ENCODE measurements at places on chromosomes 6 and 20.

DNA sequence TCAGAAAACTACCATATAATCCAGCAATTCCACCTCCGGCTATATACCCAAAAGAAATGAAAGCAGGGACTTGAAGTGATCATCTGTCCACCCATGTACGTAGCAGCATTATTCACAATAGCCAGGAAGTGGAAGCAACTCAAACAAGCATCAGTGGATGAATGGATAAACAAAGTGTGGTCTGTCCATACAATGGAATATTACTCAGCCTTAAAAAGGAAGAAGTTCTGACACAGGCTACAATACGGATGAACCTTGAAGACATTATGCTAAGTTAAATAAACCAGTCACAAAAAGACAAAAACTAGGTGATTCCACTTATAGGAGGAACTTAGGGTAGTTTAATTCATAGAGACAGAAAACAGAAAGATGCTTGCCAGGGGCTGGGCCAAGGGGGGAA, 76.5 kb downstream of the ATP9A start:
- no peak for DNase-seq

- DNase-seq, result no peak
Measured at GRCh38 chr6:166612471-166612881, 14.6 kb downstream of the RPS6KA2 start.

DNA sequence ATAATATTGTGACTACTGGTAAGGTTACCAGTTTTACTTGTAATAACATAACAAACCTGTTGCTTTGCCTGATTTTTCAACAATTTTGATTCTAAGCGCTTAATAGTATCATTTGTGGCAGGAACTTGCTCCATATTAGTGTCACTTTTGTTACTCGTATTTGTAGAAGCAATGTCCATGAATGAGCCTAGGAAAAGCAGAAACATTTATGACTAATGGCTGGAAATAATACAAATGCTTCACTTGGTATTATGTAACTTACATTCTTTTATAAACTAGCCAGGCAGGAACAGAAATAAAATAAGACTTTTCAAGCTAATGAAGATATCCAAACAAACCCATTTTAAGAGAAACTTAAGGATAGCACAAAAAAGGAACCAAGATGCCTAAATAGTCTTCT, 38.9 kb downstream of the MAP3K7 start:
- DNase-seq, result no peak

- DNase-seq, result peak; percentile 93
Measured at GRCh38 chr20:14055127-14055742, 59.9 kb downstream of the MACROD2 start.

DNA sequence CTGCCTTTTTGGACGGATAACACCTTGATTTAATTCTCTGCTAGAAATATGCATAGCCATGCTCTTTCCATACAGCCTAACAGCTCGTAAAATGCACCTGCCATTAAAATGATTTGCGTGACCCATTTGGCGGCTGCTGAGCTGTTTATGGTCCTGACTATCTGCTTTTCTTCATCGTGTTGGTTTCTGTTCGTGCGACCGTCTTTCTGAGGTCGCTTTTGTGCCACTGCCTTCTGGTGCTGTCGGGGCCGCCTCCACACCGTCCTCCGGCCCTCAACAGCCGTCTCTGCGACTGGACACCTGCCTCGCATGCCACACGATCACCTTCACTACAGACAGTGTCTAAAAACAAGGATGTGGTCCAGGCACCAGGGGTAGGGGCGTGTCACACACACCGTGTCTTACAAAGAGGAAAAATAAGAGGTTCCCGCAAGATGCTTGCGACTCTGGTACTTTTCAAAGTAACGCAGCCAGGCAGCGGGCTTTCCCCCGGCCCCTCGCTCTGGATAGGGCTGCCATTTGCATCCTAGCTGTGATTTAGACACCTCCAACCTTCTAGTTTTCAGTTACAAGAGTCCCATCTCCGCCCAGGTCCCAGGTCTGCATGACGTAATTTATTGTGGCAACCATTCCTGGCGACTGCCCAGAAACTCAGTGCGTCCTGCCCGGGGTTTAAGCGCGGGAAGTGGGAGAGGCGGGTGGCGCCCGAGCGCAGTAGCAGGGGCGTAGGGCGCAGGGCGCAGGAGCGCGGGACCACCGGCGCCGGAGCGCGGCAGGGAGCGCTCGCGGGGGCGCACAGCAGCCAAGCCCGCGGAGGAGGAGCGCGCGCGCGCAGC, at the start of gene STMND1:
TSS of gene STMND1 (plus strand) at position 629 of the 836 bp plus-strand sequence. CDS start 208 bp downstream, outside the sequence.
- DNase-seq, result peak; percentile 12

DNA sequence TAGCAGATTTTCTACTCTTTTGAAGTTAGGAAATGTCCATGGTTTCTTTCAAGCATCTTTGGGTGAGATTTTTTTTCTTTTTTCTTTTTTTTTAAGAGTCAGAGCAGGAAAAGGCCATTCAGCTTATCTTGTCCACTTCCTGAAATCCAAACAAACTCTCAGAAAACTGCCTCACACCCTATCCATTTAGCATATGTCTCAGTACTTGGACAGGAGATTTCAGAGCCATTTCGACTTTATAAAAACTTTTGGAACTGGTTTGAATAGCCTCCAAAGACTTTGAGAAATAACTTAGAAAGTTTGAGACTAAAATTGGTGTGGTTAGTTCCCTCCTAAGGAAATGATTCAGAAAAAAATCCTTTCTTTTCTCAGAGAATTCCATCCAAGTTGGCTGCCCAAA, 125.1 kb downstream of the MYLK4 start:
- DNase-seq, result no peak

- peak; percentile 58 for DNase-seq
Measured at GRCh38 chr6:53119349-53119748, 29.3 kb downstream of the GCM1 start.

DNA sequence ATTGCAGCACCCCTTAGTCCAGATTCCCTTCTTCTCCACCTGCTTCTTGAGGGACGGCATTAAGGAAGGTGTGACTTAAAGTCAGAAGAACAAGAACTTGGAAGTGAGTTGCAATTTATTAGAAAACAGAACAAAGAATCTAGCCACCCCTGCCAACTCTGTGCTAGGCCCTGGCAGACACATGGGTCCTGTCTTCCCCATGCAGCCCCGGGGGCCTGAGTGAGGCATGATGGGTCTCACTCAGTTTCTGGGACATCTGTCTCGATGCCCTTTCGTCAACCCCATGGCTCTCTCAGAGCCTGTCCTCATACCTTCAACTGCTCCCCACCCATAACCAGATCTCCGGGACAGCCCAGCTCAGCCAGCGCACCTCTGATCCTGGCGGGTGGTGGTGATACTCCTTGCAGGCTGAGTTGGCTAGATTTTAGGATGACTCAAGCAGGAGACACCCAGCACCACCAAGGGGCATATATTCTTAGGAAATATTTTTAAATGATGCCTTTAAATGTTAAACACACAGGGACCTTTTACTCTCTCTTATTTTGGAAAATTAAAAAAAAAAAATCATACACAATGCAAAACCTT, 143.2 kb upstream of the RNF24 start:
- no peak for DNase-seq

- DNase-seq, result no peak
Measured at GRCh38 chr6:10414756-10415616, at the start of gene TFAP2A. Gene TFAP2A (minus strand): TSS chr6:10415074. CDS start chr6:10414991, 83 bp downstream.

GRCh38 chr20:49534255-49534712, 33.7 kb downstream of the PTGIS start:
- peak; percentile 39 for DNase-seq

DNA sequence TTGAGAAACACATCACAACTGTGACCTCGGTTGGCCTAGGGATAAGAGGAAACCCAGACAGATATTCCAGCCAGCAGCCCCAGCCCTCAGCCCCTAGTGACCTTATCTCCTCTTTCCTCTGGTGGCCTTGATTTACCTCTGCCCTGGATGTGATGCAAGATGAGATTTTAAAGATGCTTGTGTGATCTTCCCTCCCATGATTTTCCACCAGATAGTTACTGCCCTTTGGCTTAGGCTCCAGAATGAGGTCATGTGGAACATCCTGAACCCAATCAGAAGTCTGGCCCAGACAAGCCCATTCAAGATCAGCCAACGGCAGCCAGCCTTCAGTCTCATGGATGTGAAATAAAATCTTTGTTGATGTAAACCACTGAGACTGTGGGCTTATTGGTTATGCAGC, 104.0 kb downstream of the BANF2 start:
- DNase-seq, result no peak

- DNase-seq, result no peak
Measured at GRCh38 chr6:87623248-87623647, 33.3 kb downstream of the ORC3 start.

DNA sequence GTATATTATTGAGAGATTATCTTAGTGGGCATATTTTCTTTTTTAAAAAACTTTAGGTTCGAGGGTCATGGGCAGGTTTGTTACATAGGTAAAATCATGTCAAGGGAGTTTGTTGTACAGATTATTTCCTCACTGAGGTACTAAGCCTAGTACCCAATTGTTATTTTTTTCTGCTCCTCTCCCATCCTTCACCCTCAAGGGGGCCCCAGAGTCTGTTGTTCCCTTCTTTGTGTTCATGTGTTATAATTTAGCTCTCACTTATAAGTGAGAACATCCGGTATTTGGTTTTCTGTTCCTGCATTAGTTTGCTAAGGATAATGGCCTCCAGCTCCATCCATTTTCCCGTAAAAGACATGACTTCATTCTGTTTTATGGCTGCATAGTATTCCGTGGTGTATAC, 247.9 kb upstream of the RAB32 start:
- DNase-seq, result no peak

DNA sequence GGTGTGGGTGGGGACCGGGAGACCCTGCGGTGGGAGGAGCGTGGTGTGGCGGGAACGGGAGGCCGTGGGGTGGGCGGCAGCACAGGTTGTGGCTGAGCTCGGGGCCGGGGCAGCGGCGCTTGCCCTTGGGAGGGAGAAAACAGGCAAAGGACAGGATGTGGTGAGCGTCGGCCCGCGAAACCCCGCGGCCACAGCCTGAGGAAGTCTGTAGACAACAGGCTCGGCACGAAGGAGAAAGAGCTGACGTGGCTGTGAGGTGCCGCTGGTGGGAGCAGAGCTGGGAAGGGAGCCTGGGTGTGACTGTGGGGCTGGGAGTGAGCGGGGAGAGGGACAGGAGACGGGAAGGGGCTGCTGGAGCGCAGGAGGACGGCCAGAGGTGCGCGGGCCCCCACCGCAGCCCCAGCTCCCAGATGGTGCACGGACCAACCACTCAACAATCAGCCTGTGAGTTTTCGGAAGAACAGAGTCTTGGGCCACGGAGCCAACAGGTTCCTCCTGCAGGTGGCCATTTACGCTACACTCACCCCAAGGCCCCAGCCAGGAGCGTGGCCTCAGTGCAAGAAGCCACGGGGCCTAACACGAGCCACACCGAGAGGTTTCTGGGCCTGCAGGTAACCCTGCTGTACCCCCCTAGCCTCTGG, 202.8 kb downstream of the DLL1 start:
- no peak for DNase-seq

- no peak for DNase-seq
Measured at GRCh38 chr20:62688855-62689460, 19.7 kb upstream of the NTSR1 start.

GRCh38 chr20:64155258-64156135, 8.8 kb upstream of the MYT1 start:
- DNase-seq, result no peak

- no peak for DNase-seq
Measured at GRCh38 chr6:135054226-135054568, 425 bp downstream of the HBS1L start.

DNA sequence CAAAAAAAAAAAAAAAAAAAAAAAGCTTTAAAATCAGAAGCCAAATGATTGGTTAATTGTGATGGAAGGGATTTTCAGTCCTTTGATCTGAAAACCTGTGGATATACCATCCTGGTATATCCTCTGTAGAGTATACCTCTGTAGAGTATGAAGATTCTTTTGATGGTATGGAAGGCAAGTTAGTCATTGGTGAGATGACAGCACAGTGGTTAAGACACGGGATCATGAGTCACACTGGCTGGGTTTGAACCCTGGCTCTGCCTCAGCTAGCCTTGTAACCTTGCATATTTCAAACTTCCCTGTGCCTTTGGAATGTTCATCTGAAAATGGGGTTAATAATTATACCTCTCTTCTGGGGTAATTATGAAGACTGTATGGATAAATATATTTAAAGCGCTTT, 179.3 kb downstream of the CARMIL1 start:
- DNase-seq, result no peak

DNA sequence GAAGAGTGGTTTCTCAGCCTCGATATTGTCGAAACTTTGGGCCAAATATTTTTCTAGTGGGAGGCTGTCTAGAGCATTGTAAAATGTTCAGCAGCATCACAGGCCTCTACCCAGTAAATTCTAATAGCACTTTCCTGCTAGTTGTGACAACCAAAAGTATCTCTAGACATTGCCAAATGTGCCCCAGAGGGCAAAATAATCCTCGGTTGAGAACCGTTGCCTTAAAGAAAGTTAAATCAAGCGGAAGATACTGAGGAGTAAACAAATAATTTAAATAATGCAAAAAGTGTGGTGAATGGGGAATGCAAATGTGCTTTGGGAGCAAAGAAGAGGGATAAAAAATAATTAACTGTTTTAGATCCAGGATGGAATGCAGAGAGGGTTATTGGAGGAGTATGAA, 106.4 kb upstream of the ASCC3 start:
- no peak for DNase-seq

DNA sequence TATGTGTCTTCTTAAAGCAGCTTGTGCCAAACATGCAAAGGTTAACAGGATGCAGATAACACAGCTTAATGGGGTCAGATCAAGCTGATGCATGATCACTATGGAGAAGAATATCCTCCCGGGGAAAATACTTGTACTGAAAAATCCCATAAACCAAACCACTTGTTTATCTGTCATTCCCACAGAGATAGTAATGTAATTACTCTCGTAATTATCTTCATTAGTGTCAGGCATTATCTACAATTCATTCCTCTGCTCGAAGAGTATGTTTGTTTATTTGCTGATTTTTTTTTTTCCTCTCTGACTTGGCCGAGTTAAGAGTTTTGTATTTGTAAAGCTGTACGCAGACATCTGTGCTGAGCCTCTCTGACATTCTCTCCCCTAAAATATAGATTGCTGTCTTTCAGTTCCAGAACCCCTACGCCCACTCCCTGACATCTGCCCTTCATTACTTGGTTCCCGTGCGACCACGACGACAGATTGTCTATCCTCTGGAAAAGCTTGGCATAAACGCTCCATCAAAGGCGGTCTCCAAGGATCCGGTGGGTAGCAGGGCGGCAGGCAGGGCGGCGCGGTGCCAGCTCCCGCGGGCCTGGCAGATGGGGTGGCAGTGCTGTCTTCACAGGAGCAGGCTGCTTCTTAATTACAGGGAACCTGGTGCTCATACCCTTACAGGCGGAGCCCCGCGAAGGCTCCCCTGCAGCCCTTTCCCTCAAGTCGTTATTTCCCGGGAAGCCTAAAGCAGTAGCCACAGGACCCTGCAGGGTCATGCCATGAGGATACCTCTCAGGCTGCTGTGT, 147.2 kb downstream of the CFAP61 start:
- DNase-seq, result no peak

Data from NCI-H510A treated with DMSO at 0.1 percent for 48 hours (cell line).